ENCODE measurements at places on chromosomes 3 and 15.

DNA sequence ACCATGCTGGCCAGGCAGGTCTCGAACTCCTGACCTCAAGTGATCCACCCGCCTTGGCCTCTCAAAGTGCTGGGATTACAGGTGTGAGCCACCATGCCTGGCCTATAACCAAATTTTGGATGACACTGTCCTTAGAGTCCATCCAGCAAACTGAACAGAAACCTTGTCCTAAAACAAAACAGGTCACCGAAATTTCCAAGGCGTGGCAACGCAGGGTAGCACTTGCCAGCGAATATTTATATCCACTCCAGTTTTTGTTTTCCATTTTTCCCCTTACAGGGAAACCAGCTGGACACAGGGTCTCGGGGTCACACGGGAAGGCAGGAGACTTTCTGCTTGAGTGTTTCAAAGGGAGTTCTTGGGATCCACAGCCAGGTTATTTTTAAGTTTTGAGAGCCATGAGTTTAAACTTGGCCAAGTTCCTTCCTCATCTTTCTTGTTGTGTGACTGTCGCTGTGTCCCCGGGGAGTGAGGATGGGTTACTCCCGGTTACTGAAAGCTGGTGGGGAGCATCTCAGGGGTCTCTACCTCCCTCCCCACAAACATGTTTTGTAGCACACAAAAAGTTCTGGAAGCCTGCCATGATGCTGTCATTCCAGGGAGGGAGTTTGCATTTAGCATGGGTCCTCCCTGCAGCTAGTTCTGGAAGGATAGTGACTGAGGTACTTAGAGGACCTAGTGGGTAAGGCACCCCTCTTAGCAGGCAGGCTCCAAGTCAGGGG lies 12.6 kb downstream of the LIMD1 start:
- peak; percentile 50 for DNase-seq

GRCh38 chr15:63194880-63195568 lies 5.6 kb downstream of the RAB8B start:
- no peak for DNase-seq

- no peak for DNase-seq
Measured at GRCh38 chr3:5035692-5036391, 56.6 kb downstream of the BHLHE40 start.

DNA sequence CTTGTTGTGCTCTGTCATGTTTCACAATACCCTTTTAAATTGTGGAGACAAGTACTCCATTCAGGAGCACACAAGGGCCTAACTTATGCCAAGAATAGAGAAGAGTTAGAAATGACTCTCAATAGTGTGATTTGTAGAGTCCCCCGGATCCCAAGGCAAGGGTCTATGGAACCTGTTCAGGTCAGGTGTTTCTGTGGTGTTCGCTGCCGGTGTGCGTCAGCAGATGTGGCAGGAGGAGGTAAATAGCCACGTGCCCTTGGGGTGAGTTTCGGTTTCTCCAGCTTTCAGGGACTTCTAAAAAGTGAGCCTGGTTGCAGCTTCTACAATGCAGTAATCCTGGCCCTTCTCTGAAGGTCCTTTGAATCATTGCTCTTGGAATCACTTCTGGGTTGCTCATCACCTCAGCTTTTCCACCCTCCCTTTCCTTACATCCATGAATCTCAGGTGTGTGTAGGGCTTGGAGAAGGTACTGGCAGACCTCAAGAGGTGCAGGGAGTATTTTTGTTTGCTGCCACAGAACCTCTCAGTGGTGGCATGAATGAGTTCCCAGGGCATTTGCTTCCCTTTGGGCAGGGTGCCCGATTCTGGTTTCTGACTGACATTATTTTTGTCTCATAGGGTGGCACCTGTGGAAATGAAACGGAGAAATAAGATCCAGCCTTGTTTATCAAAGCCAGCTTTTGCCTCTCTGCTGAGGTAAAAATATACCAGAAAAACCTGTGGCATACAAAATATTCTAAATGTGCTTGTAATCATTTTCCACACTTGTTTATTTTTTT lies 7.3 kb downstream of the ST3GAL6 start:
- DNase-seq = peak; percentile 48

- no peak for DNase-seq
Measured at GRCh38 chr15:35195031-35195430, 109.9 kb upstream of the NANOGP8 start.

- DNase-seq = no peak
Measured at GRCh38 chr3:139827833-139828232, 107.2 kb upstream of the CLSTN2 start.

- DNase-seq = no peak
Measured at GRCh38 chr3:189689625-189690024, 58.4 kb downstream of the TP63 start.

Data from heart right ventricle (tissue), 16 donors.